Colonic mucosa (tissue), 4 donors: ENCODE measurements at places on chromosomes 12 and 14. TPM values are rescaled to one million over a fixed set of nuclear protein-coding genes. Genes with fewer than 3 reads are reported as not detected.

The OAS3 gene
- 15.2 TPM for total RNA-seq

The CPNE6 gene
- 0.45 TPM for total RNA-seq

The SYNE3 gene
- total RNA-seq = 7.3 TPM

The COL2A1 gene
- 1.3 TPM for total RNA-seq
